ENCODE measurements at places on chromosomes 5 and 9. TPM values are rescaled to one million over a fixed set of nuclear protein-coding genes. Genes with fewer than 3 reads are reported as not detected.

GRCh38 chr9:79116041-79116440 lies 455.7 kb upstream of the TLE4 start:
- DNase-seq = no peak

DNA sequence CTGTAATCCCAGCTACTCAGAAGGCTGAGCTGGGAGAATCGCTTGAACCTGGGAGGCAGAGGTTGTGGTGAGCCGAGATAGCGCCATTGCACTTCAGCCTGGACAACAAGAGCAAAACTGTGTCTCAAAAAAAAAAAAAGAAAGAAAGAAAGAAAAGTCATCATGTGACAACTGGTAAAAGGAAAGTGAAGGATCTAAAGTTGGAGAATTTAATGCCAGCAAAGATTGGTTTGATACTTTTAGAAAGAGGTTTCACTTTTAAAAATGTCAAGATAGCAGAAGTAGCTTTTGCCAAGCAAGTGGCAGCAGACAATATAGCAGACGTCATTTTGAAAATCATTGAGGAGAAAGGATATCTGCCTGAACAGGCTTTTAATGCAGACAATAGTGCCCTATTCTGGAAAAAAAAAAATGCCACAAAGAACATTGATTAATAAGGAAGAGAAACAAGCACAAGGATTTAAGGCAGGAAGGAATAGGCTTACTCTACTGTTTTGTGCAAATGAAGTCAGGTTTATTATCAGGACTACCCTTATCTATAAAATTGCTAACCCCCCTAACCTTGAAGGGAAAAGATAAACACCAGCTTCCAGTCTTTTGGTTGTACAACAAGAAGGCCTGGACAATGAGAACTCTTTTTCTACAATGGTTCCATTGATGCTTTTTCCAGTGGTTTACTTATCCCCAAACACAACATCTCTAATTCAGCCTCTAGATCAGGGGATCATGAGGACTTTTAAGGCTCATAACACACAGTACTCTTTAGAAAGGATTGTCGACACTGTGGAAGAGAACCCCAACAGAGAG lies 12.0 kb downstream of the PKD2L2 start:
- DNase-seq = no peak

GRCh38 chr9:111957856-111958631 lies 61.4 kb downstream of the UGCG start:
- peak; percentile 39 for DNase-seq

GRCh38 chr9:129351642-129352145 lies 173.6 kb upstream of the IER5L start:
- DNase-seq = no peak

DNA sequence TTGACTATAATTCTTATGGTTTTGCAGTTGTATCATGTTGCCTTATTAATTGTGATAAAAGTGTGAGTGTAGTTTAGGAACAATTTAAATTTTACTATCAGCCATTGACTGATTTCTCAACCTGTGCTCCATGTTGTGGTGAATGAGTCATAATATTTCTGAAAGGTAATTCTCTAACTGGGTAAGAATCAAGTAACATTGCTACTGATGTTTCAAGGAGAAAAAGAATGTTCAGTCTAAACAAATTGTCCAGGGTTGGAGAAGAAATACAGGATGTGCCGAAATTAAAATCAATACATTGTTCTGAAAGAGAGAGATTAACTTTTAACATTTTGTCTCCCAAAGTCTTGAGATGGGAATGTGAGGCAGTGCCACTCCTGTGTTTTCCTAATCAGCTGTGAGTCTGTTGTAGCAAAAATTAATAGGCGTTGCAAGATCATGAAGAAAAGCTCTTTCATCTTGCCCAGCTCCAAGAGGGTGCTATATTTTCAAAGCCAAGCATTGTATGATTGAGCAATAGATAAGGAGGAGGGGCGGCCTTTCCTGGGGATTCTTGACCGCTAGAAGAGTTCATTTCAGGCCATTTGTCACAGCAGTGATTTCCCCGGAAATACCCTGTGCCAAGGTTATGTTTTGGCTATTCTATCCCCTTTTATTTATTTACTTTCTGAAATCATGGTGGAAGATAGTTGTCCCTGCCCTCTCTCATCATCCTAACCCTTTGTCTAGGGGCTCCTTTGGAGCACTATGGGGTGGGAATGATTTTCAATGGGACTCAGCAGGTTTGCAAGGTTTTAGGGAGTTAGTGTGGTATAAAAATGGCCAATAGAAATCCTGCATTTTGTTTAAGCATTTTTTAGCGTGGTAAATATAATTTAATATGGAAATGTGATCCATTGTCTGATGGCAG lies 151.6 kb downstream of the FOCAD start:
- DNase-seq = no peak

DNA sequence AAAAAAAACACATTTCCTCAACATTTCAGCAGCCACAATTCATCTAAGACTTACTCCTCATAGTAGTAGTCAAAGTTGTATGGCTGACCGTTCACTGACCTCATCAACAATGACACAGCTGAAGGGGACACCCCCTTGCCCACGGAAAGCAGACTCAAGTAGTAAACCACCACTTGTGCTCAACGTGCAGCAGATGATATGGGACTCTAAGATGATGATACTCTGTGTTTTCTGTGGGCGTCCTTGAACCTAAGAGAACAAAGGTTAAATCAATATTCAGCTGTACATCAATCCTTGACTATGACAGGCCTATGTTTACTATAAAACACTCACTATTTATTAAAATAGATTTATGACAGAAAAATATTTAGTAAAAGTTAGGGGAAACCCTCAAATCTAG lies 71.6 kb downstream of the SETX start:
- no peak for DNase-seq

GRCh38 chr5:13783726-13784125 lies 160.8 kb downstream of the DNAH5 start:
- no peak for DNase-seq

DNA sequence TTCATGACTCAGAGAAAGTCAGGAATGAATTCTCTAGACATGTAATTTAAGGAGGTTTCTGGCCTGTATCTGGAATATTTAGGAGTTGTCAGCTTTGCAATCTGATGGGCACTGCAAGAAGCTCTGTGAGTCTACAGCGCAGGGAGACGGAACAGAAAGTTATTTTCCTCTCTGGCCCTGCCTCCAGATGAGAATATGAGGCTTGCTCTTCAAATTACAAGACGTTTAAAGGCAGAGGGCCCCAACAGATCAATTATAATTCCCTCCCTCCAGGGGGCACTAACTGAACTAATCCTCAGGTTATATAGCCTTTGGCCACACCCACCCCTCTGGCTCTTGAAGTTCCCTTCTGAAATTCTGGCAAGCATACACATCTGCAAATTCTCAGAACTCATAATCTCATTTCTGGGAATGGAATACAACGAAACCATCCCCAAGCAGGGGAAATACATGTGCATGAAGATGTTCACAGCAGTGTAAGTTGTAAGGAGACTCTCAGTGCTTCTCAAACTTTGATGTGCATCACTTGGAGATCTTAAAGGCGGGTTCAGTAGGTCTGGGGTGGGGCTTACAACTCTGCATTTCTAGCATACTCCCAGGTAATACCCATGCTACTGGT lies 307.6 kb downstream of the CWC27 start:
- DNase-seq = peak; percentile 94

DNA sequence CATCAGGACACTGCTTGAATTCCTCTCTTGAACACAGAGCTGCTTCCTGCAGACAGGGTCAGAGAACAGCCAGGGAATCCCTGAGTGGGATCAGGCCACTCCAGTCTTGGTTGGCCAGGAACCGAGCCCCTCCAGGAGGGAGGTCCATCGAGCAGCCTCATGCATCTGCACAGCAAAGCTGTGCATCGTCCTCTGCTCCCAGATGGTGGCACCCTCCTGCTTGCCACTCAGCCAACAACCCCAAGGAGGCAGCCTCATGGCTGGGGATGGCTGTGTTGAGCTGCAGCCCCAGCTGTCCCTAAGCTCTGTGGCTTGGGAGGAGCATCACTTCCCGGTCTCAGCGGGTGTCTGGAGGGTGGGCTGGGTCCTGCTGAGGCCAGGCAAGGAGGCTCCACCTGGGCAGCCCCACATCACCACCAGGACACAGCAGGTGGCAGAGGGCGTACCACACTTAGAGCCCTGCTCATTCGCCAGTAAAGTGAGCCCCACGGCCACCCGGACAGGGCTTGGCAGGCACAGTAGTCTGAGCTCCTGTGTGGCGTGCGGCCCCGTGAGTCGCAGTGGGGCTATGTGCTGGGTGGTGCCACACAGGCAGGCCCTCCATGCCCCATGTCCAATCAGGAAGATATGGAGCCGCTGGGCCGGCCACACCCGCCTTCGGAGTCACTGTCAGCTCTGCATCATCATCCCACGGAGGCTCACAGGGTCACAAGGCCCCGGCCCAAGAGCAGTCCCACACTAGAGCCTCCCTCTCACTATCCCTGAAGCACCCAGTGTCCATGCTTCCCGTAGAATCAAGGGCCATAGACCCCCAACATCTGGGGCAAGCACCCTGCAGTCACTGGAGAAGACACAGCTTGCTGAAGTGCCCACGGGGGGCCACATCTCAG lies 11.9 kb downstream of the LPCAT1 start:
- DNase-seq = peak; percentile 18

DNA sequence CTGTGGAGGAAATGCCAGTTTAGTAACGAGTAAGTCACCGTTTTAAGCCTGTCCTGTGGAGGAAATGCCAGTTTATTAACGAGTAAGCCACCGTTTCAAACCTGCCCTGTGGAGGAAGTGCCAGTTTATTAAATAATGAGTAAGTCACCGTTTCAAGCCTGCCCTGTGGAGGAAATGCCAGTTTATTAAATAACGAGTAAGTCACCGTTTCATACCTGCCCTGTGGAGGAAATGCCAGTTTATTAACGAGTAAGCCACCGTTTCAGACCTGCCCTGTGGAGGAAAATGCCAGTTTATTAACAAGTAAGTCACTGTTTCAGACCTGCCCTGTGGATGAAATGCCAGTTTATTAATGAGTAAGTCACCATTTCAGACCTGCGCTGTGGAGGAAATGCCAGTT lies 18.9 kb upstream of the PDCD6 start:
- no peak for DNase-seq

GRCh38 chr5:141677415-141677814 lies 4.6 kb downstream of the ARAP3 start:
- peak; percentile 39 for DNase-seq

GRCh38 chr5:176894298-176894697 lies 4.8 kb downstream of the HK3 start:
- no peak for DNase-seq

GRCh38 chr9:93287189-93287552 lies 103.2 kb downstream of the WNK2 start:
- DNase-seq = peak; percentile 57

DNA sequence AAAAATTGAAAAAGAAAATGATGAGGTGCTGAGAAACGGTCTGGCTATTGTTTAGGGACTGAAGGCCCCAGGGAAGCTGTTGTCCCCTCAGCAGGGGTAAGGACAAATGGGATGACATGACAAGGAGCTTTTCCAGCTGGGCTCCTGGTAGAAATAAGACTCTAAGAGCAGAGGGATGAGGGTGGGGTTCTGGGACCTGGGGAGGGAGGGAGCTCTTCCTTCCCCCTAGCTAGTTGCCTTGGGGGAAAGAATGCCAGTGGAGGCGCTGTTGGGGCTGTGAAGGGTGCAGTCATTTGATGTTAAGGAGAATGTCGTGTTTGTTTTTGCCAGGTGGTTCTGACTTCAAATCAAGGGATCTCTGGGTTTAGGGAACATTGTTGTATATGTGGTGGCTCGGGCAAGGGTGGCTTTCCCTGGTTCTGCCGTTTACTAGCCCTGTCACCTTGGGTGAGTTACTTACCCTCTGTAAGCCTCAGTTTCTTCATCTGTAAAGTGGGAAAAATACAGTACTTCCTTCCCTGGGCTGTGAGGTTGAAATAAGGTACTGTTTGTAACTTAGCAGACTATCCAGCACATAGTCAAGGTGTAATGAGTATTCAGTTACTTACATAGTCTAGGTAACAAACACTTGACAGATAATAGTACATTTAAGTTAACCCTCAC lies 47.8 kb downstream of the WWC1 start:
- DNase-seq = no peak

DNA sequence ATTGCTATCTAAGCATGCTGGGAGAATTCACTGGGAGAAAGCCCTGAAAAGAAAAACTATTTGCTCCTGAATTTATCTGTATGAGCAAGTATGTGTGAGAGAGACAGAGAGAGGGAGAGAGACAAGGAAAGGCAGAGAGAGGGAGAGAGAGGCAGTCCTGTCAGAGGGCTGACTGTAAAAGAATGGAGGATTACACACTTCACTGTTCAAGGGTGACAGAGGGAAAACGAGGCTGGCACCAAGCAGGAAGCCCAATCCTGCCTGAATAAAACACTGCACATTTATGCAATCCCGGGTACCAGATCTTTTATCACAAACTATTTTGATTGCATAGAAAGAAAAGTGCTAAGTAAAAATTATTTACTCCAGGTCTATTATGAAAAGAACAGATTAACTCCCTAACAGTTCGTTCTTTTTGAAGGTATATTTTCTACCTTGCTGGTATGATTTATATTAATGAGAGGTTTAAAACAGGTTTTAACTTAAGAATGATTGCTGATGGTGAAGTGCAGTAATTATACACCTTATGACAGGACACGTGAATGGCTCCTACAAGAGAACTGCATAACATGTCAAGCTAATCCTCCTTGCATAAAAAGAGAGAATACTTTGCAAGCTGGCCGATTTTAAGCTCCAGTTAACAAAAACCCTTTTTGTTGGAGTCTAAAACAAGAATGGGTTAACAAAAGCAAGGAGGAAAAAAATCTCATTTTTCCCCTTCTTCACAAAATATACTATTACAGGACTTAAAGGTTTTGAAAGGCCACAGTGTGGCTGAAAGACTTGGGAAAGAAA lies 82.5 kb downstream of the NFIB start:
- DNase-seq = no peak

The MRRF gene
- 53.2 TPM for total RNA-seq

The F2RL2 gene
- total RNA-seq = not detected

The FAM219A gene
- 12.7 TPM for total RNA-seq

The NXNL2 gene
- not detected for total RNA-seq

The CCDC171 gene
- total RNA-seq = 18.2 TPM

The PCDHA10 gene
- total RNA-seq = not detected

The IL7R gene
- 4.7 TPM for total RNA-seq

The ZNF454 gene
- total RNA-seq = not detected

The OCLN gene
- total RNA-seq = 1.1 TPM

The NELFB gene
- total RNA-seq = 74.8 TPM

The CDH12 gene
- total RNA-seq = not detected

The PDE6A gene
- total RNA-seq = not detected

Data from OCI-LY7 (cell line).